ENCODE measurements at places on chromosomes 6 and 20.

DNA sequence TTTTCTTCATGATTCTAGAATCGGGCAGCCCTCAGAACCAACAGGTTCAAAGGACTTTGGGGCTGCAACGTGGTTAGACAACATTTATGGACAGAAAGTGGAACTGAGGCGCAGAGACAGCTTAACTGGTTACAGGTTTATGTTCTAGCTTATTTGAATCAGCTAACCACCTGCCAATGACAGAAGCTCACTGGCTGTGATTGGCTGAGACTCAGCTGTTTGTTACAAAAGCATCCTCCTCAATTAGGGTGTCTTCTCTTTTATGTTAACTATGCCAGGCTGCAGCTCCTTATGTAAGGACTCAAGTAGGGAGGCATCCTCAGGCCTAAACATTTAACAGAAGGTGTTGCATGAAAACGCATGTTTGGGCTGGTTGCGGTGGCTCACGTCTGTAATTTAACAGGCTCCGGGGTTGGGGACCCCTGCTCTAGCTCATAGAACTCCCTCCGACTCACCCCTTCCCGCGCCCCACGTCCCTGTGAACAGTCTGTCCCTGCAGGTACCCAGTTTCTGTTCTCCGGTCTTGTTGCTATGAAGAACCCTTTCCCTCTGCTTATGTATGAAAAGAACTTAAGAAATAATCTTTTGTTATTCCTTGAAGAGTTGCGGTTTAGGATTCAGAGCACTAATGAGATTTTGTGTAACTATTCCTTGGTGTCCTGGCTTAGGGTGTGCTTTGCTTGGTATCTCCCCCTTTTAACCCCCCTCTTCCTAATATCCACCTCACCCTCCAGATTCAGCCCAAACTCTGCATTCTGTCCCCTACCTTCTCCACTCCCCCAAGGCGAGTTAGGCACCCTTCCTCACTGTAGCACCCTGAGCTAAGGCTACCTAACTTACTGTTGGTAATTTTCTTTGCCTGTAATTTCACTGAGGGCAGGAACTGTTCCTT, 1.2 kb upstream of the TMEM181 start:
- no peak for DNase-seq

DNA sequence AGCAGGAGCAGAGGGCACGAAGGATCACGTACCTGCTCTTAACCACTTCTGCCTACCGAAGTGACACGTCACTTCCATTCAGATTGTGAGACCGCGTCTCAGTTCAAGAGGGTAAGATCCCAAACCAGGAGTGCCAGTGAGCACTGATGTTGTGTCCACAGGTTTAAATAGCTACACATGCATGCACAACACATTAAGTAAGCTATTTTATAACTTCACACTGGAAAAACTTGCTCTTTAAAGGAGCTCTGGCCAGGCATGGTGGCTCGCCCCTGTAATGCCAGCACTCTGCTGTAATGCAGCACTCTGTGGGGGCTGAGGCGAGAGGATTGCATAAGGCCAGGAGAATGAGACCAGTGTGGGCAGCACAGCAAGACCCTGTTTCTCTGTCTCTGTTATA, 21.1 kb downstream of the ABHD12 start:
- no peak for DNase-seq

GRCh38 chr6:26394289-26394688, 7.8 kb upstream of the BTN3A1 start:
- DNase-seq = peak; percentile 52

- DNase-seq = no peak
Measured at GRCh38 chr20:23629542-23630391, 8.0 kb downstream of the CST3 start.

DNA sequence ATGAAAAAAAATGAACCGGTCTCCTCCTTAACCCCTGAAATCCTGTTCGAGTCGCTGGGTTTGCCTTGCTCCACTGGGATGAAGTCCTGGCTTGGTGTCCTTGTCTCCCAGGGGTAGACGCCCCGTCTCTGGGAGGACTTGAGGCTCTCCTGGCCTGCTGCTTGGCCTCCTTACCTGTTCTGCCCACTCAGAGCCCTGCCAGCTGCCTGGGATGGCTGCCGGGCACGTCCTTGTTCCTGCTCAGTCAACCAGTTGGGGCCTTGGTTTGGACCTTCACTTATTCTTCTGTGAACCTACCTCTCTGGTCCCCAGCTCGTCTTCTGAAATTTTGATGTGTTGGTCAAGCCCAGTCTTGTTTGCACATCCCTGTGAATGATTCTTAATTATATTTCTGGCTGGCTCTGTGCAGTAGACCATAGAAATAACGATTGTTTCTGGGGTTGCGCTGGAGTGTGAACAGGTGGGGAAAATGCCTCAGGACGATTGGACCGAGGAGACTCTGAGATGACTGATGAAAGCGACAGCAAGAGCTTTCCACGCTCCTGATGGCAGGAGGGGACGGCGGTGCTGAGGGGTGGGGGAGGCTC, 126.5 kb upstream of the ESR1 start:
- no peak for DNase-seq

- no peak for DNase-seq
Measured at GRCh38 chr6:126153661-126154060, 167.3 kb downstream of the TRMT11 start.

- DNase-seq = no peak
Measured at GRCh38 chr20:1374246-1374645, 18.6 kb downstream of the FKBP1A start.

DNA sequence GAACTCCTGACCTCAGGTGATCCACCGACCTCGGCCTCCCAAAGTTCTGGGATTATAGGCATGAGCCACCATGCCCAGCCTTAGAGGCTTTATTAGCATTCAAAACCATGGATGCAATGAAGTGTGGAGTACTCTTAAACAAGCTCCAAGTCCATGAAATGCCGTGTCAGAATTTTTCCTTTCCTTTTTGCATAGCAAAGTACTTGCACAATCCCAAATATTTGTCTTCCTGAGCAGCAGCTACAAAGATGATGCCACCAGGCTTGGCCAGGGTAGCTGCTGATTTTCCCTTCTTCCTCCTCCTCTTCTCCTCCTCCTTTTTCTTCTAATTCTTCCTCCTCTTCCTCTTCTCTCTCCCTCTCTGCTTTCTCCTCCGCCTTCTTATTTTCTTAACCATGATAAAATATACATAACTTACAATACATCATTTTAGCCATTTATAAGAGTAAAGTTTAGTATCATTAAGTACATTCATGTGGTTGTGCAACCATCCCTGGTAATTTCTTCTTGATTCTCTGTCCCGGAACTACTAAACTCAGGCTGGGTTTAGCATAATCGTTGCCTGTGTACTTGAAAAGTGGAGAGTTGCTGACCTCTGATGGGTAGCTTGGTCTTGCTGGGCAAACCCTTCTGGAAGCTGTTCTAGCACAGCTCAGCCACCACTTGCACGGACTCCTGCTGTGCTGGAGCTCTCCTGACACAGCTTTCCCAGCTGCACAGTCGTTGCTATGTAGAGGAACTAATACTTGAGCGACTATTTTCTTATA, 20.3 kb downstream of the MUCL3 start:
- no peak for DNase-seq

- no peak for DNase-seq
Measured at GRCh38 chr6:48813836-48814235, 649.2 kb downstream of the MMUT start.

GRCh38 chr6:658244-658643, 1.3 kb upstream of the HUS1B start:
- peak; percentile 73 for DNase-seq

DNA sequence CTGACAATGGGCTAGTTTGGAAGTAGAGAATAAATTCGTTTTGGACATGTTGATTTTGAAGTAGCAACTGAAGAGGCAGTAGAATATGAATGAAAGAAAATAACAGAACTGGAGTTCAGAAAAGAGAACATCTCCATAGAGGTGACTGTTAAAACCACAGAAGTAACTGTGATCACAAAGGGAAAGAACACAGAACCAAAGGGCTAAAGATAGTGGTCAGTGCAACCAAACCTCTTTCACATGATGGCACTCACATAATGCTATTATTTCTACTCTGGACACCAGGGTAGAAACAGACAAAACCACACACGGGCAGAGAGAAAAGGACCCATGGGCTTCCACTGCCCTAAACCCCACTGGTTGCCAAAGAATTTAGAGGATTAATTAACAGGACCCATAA, 58.5 kb downstream of the CDK19 start:
- peak; percentile 32 for DNase-seq

- no peak for DNase-seq
Measured at GRCh38 chr20:19429538-19429937, 217.1 kb downstream of the SLC24A3 start.

DNA sequence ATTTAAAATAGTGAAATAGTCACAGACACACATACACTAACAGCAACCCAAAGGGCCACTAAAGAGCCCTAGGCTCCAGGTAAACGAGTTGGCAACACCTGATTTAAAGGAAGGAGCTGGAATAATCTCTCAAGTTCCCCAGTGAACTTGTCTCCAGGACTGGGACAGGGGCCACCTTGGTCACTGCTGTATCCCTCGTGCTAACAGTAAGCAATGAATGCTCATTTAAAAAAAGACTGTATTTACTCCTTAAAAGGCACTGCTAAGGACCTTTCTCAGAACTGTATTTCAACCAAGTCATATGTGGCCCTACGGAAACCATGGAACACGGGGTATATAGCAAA, 1.3 kb downstream of the DIDO1 start:
- DNase-seq = peak; percentile 27

All from hematopoietic multipotent progenitor cell treated with erythropoietin and hydrocortisone succinate and interleukin-3 and kit ligand, for 6 days (in vitro differentiated cells).